ENCODE measurements at places on chromosomes 2 and 18.

GRCh38 chr2:62660087-62660486 is 45.4 kb upstream of the EHBP1 start:
- no peak for DNase-seq

DNA sequence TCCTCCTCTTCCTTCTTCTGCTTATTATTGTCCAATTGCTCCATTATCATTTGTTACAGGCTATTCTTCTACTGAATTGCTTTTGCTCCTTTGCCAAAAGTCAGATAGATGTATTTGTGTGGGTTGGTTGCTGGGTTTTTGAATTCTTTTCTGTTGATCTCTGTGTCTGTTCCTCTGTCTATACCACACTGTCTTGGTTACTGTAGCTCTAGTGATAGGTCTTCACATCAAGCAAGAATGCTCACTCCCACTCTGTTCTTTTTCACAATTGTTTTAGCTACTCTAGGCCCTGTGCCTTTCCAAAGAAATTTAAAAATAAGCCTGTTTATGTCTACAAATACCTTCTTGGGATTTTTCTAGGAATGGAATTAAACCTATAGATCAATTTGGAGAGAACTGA is 217.2 kb downstream of the GALR1 start:
- no peak for DNase-seq

- DNase-seq: no peak
These were observed 103.0 kb downstream of the FAM210A start for GRCh38 chr18:13623348-13623747.

DNA sequence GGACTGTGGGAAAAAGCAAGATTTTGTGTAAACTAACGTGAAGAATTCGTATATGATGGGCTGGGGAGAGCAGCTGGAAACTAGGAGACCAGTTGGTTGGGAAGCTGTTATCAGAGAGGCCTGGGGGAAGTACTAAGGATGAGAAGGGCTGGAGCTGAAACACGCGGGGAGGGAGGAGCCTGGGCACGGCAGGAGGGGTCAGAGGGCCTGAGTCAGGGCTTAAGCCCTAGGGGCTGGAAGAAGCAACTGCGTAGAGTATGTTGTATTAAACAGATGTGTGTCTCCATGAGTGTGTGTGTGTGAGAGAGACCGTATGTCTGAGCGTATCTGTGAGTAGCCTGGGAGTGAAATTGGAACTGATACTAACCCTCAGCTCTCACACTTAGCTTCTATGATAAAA is 8.4 kb downstream of the POMC start:
- peak; percentile 26 for DNase-seq

GRCh38 chr2:23901966-23902846 is 24.7 kb downstream of the ATAD2B start:
- DNase-seq: no peak

- no peak for DNase-seq
These were observed 16.5 kb upstream of the ME2 start for GRCh38 chr18:50862401-50862800.

- DNase-seq: no peak
These were observed 81.7 kb upstream of the CAPN13 start for GRCh38 chr2:30888852-30889409.

- DNase-seq: no peak
These were observed 4.6 kb downstream of the PPP1R7 start for GRCh38 chr2:241154915-241155314.

GRCh38 chr18:57627488-57627887 is 5.9 kb upstream of the NARS1 start:
- no peak for DNase-seq

GRCh38 chr18:74950479-74950878 is 258.5 kb downstream of the PTGR3 start:
- no peak for DNase-seq

DNA sequence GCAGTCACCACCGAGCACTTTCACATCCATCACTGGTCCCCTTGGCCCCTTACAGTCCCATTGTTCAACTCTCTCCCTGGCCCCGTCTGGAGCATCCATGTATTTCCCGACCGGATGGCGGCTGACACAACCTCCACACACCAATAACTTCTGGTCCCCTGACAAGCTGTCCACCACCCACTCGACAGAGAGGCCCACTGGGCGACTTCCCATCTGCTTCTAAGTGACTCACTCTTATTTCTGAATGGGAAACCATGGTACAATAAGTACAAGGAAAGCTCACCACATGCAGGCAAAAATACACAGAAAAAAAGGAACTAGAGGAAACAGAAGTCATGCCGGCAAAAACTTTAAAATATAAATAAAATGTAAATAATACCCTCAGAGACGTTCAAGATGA is 82.9 kb upstream of the RAB12 start:
- DNase-seq: no peak

DNA sequence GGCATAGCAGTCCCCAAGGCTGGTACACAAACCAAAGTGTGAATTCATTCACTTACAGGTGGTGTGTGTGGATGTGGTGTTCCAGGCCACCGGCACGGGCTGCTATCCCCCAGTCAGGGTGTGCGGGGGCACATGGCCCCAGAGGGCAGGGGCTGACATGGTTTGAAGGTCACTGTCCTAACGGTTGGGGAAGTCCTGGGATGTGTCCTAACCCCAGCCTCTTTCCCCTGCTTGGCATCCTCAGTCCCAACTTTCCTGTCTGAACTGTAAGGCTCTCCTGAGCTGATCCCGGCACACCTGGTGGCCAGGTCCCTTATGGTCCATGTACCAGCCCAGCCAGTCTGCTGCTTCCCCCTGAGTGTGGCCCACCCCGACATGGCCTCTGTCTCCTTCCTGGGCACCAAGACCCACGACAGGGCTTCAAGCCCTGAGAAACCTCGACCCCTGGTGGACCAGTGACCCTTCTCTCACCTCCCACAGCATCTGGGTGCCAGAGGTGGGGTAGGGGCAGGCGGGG is 2.4 kb upstream of the TMEM185B start:
- no peak for DNase-seq

DNA sequence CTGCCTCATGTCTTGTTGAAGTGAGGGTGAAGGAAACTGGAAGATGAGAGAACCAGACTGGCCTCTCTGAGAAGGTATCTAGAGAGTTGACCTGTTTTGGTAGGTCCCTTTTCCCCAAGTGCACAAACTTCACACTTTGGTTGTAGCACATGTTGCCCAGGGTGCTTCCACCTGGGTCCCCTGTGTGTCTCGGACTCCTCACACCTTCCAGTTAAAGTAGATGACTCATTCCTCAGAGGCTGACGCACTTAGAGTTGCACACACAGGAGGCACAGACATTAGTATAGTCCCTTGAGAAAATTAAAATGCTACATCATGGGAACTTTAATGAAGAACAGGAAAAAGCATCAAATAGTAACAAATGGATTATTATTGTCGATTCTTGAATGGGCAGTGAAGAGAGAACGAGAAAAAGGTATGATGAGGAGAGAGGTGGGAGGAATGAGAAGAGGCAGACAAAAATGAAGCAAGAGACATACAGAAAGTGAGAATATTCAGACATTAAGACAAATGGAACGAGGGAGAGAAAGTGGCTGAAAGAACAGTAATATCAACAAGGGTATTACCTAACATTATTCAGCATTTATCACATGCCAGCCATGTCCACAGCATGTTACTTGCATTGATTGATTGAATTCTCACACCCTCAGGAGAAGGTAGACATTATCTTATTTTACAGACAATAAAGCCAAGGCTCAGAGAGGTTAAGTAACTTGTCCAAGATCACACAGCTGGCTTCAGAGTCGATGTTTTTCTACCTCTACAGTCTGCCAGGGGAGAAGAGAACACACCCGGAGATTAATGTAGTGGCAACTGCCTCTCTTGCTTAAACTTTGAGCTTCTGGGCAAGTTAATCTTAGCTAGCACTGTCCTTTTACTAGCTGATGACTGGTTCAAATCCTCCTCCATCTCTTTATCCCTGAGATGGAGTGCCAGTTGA is 68.6 kb downstream of the FHOD3 start:
- DNase-seq: no peak

DNA sequence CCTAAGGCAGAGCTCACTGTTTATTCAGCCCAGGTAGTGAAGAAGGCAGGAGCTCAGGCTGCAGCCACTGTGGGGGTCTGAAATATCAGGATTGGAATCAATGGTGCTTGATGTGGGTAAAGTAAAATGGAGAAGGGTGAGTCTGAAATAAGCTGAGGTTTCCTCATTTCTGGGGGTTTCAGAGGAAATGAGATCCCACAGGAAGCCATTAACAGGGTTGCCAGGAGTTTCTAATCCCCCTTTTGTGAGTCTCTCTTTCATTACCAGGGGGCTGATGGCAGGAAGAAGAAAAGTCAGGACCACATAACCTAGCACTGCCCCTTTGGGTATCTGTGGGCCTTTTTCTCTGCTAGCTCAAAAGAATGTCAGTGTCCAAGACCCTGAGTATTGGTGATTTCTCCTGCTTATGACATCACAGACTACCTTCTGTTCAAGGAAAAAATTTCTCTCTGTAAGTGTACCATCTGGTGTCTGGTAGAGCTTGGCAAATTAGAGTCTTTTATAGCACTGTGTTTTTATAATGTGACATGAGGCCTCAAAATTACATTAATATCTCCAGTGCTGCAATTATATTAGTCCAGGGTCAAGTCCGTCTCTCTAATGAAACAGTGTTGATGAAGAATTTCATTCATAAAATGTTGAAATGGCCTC is 56.0 kb downstream of the LBH start:
- no peak for DNase-seq

- no peak for DNase-seq
These were observed 472.7 kb upstream of the TRIB2 start for GRCh38 chr2:12244070-12244469.

DNA sequence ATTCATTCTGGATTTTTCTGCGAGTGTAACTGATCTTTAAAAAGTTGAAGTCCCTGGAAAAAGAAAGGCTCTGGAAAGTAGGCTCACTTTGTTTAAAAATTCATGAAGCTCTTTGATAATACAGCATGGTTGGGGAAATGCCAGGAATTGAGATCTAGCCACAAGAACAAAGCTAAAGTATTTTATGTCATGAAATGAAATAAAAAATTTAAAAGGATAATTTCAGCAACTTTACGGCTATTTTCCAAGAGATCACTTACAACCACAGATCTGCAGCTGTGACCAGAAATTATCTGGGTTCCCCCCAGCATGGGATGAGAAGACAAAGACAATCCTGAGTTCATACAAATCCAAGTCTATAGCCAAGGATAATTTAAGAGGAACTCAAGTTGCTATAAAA is 25.3 kb upstream of the RFX8 start:
- DNase-seq: no peak

- no peak for DNase-seq
These were observed 75.6 kb upstream of the FZD5 start for GRCh38 chr2:207845202-207845864.

DNA sequence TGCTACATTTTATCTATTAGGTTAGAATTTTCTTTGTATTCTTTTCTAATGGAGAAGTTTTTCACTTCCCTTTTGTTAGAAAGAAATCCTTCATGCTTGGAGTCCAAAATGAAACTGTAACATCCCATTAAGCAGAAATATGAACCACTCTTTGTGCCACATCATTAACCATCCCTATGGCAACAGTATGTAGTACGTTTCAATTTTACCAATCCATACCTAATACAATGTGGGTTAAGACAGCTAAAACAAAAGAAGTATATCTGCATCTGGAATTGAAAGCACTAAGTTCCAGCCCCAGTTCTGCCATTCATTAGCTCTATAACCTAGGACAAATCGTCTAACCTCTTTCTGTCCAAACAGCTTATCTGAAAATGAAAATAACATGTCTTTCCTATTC is 409.2 kb upstream of the SPHKAP start:
- DNase-seq: no peak

DNA sequence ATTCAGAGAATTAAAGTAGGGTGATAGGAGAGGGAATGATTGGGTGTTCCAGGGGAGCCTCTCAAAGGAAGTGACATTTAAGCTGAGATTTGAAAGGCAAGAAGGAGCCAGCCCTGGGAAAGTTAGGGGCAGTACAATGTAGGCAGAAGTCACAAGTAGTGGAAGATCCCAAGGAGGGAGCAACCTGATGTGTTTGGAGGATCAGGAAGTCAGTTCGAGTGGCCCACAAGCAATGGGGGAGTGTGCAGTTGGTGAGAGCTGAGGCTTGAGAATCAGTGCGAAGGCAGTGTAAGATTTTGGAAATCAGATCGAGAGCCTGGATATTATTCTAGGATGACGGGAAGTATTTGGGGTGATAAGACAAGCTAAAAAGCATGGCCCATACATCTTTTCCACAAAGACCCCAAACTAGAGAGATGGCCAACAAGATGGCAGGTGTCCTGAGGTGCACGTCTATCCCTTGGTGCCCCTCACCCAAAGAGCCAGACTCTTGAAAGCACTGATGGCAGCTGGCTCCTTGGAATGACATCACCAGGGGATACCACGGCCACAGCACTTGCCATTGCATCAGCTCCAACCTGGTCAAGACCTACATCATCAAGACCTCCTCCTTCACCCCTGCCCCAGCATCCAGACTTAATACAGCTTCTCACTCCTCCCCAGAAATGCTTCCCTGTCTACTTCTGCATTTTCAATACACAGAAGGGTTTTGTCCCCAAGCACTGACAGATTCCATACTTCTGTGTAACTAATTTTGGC is 127.3 kb downstream of the BCL2 start:
- DNase-seq: peak; percentile 54

GRCh38 chr2:231612109-231612455 is 19.4 kb downstream of the TEX44 start:
- no peak for DNase-seq
